Heart right ventricle (tissue), 16 donors: ENCODE measurements at places on chromosomes 13 and 19. TPM values are rescaled to one million over a fixed set of nuclear protein-coding genes. Genes with fewer than 3 reads are reported as not detected.

GRCh38 chr19:44003461-44004009, 778 bp downstream of the ZNF230 start:
- H3K36me3 ChIP-seq = peaks cover 21% of the 10 kb centered on the region
- peaks cover 8% of the 10 kb centered on the region for H3K4me1 ChIP-seq
- H3K27ac ChIP-seq = no peak overlapping the region

GRCh38 chr19:37903096-37903495, 3.3 kb downstream of the WDR87 start:
- H3K36me3 ChIP-seq = no peaks in the 10 kb centered on the region
- DNase-seq = no peak
- H3K27ac ChIP-seq = no peak overlapping the region
- H3K4me3 ChIP-seq = no peak overlapping the region
- H3K27me3 ChIP-seq = no peaks in the 10 kb centered on the region
- H3K4me1 ChIP-seq = peaks cover 12% of the 10 kb centered on the region

- H3K4me1 ChIP-seq = peaks cover 3% of the 10 kb centered on the region
- H3K36me3 ChIP-seq = no peaks in the 10 kb centered on the region
These were observed 4.2 kb upstream of the LRRC25 start for GRCh38 chr19:18401580-18402112.

DNA sequence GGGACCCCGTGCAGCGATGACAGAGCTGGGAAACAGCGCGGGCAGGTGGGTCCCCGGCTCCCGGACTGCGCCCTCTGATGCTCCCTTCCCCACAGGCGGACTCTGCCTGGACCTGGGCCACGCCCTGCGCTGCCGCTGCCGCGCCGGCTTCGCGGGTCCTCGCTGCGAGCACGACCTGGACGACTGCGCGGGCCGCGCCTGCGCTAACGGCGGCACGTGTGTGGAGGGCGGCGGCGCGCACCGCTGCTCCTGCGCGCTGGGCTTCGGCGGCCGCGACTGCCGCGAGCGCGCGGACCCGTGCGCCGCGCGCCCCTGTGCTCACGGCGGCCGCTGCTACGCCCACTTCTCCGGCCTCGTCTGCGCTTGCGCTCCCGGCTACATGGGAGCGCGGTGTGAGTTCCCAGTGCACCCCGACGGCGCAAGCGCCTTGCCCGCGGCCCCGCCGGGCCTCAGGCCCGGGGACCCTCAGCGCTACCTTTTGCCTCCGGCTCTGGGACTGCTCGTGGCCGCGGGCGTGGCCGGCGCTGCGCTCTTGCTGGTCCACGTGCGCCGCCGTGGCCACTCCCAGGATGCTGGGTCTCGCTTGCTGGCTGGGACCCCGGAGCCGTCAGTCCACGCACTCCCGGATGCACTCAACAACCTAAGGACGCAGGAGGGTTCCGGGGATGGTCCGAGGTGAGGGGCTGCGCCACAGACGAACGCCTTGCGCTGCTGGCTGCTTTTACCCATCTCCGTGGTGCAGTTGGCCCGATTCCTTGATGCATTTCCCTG, 7.8 kb upstream of the SELENOV start:
- no peak overlapping the region for H3K27ac ChIP-seq
- DNase-seq = no peak
- no peaks in the 10 kb centered on the region for H3K36me3 ChIP-seq
- H3K4me1 ChIP-seq = no peaks in the 10 kb centered on the region

- H3K4me3 ChIP-seq = no peak overlapping the region
- no peak for DNase-seq
- H3K4me1 ChIP-seq = peaks cover 27% of the 10 kb centered on the region
- H3K36me3 ChIP-seq = no peaks in the 10 kb centered on the region
These were observed 79.1 kb downstream of the STARD13 start for GRCh38 chr13:33206425-33206824.

DNA sequence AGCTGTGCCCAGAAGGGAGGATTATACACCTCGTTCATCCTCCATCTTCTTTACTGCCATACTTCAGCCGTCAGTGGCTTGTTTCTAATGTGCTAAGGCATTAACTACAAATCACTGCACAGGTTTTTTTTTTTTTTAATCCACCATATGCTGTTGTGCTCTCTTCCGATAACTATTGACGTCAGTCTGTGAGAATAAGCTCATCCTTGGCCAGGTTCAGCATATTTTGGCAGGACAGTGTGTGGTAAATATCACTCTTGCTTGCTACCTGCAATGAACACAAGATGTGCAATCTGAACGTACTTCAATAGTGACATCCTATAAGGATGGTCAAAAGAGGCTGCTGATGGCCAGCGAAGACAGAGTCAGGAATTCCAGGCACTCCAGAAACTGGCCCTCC, 2030.7 kb upstream of the PCDH20 start:
- H3K4me3 ChIP-seq = no peak overlapping the region
- H3K36me3 ChIP-seq = no peaks in the 10 kb centered on the region
- no peaks in the 10 kb centered on the region for H3K27me3 ChIP-seq
- no peak for DNase-seq
- H3K4me1 ChIP-seq = no peaks in the 10 kb centered on the region

GRCh38 chr13:71638751-71639150, 228.3 kb downstream of the DACH1 start:
- H3K36me3 ChIP-seq = no peaks in the 10 kb centered on the region
- peaks cover 11% of the 10 kb centered on the region for H3K4me1 ChIP-seq
- no peaks in the 10 kb centered on the region for H3K27me3 ChIP-seq

GRCh38 chr13:99391781-99392469, 84.7 kb upstream of the GPR183 start:
- no peak overlapping the region for H3K4me3 ChIP-seq
- H3K36me3 ChIP-seq = peaks cover 2% of the 10 kb centered on the region
- H3K27me3 ChIP-seq = no peaks in the 10 kb centered on the region

Gene MAMSTR
- 4.6 TPM for total RNA-seq

Gene SHANK1
- 1.5 TPM for total RNA-seq

Gene VSIG10L
- total RNA-seq = 0.85 TPM

Gene CNMD
- total RNA-seq = not detected

Gene SLC17A7
- total RNA-seq = 0.33 TPM
